ENCODE measurements at places on chromosomes 6 and 20.

GRCh38 chr6:39426073-39426456, 103.6 kb upstream of the KCNK16 start:
- DNase-seq: peak; percentile 91

DNA sequence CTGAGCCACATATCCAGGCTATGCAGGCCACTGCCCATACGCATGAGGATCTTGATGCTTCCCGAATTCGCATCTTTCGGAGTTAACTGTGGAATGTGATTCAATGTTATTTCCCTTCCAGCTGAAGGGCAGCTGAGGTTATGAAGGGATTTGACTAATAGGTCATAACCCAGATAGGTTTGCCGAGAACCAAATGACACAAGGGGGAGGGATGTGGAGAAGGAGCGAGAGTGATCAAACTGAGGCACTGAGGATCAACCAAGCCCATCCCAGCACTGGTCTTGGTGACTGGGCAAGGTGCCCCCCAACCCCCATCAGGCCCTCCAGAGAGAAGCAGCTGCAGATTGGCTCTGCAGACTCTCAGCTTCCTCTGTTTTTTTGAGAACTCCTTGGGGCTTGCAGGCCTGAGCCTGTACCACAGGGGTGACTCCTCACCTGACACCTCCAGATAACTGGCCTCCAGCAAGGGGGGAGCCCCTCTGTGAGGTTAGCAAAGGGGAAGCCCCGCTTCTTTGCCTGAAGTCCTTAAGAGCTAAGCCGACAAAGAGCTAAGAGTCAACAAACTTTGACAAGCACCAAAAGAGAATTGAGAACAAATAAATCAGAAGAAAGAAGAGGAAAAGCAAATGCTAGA, 185.9 kb downstream of the PDE7B start:
- no peak for DNase-seq

- DNase-seq: no peak
These were observed 180.2 kb upstream of the CCN2 start for GRCh38 chr6:132131351-132131750.

DNA sequence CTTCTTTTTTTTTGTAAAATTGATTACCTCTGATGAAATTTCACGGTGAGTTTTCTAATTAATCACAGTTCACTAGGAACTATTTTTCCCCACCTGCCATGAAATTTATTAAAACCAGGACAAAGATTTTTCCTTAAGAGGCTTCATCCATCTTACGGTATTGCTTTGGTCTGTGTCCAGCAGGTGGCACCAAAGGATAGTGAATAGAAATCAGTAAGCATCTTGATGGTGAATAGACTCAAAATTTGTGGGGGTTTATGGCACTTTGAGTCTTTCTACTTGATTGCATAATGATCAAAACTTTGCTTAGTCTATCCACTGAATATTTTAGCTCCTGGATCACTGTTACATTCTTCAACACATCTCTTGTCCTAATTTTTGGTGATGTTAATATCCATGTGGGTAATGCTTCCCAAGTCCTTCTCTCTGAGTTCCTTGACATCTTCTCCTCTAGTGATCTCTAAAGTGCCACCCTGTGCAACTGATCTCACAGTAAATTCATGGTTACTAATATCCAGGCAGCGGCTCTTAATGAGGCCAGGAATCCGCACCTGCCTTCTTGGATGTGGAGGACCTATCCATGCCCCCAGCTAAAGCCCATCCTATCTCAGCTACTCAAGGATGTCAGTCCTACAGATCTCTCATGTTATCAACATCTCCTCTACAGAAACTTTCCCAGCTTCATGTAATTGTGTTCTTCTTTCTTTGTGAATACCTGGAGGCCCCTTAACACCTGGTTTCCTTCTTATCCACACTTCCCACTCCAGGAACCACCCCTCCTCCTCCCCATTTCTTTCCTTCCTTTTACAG, 54.5 kb downstream of the STMND1 start:
- peak; percentile 45 for DNase-seq

- no peak for DNase-seq
These were observed 200.5 kb upstream of the CDYL start for GRCh38 chr6:4575714-4576113.

DNA sequence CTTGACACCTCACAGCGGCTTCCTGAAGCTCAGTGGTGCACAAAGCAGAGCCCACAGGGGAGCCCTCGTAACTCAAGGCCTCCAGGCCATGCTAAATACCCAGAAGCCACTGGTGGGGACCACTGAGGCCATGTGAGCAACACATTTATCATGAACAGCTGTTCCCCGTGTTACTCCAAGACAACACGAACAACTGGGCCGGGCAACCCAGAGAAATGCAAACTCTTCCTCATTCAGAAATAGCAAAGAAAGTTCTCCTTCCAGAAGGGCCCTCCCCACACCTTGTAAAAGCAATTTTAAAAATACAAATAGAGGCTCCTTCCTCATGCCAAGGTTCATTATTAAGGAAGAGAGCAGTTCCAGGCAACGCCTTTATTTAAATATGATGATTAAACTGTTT, 36.3 kb upstream of the SLCO4A1 start:
- no peak for DNase-seq

Data from foreskin keratinocyte (primary cell).